ENCODE measurements at places on chromosomes 12 and 14.
A peak's percentile ranks its signal among the peaks of the same experiment; 100 is the strongest.

DNA sequence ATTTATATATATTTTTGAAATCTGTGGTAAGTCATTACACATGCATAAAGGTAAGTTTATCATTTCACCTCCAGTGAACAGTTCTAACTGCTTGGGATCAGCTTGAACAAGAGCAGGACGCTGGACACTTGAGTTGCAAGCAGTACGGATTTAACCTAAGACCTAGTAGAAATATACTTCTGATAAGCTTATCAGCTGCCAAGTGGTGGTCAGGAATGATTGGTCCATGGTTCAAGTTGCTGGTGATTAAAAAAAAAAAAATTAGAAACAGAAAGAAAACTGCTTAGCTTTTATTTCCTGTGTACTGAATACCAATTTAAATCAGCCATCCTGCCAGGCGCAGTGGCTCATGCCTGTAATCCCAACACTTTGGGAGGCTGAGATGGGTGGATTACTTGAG is 88.6 kb downstream of the AEBP2 start:
- no peak for DNase-seq

GRCh38 chr12:3140284-3140683 is 63.1 kb downstream of the TSPAN9 start:
- no peak for DNase-seq

GRCh38 chr14:77228056-77228455 is 43.0 kb downstream of the NGB start:
- DNase-seq, result no peak

- DNase-seq, result no peak
Measured at GRCh38 chr12:130667421-130667960, 48.6 kb downstream of the RIMBP2 start.

GRCh38 chr12:19994968-19995367 is 373.4 kb upstream of the PDE3A start:
- no peak for DNase-seq

DNA sequence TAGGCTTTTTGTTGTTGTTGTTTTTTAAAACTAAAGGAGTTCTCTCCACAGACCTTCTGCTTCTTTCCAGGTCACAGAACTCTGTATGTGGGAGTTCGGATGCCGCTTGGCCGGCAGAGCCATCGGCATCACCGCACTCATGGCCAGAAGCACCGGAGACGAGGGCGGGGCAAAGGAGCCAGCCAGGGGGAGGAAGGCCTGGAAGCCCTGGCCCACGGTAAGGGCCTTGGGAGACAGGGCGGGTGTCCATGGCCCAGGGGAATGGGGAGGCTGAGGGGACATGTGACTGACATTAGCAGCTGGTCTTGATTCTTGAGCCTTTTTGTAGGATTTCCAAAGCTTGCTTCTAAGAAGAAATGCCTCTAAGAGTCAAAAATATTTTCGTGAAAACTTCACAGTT is 26.2 kb downstream of the SLC4A8 start:
- DNase-seq, result no peak

DNA sequence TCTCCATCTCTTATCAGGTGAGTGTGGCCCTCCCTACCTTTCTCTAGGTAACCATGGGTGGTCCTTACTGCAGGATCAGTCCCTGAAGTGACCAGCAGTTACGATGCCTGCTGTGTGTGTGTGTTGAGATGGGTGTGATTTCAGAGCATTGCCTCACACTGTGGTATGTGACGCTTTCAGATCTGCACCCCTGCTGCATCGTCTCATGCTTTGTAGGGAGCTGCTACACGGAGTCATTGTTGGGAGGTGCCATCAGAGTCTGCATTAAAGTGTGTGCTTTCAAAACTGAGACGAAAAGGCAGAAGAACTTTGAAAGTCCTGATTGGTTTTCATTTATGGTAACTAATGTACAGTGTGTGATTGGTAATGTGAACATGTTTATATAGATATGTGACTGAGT is 150.5 kb downstream of the PELI2 start:
- no peak for DNase-seq

DNA sequence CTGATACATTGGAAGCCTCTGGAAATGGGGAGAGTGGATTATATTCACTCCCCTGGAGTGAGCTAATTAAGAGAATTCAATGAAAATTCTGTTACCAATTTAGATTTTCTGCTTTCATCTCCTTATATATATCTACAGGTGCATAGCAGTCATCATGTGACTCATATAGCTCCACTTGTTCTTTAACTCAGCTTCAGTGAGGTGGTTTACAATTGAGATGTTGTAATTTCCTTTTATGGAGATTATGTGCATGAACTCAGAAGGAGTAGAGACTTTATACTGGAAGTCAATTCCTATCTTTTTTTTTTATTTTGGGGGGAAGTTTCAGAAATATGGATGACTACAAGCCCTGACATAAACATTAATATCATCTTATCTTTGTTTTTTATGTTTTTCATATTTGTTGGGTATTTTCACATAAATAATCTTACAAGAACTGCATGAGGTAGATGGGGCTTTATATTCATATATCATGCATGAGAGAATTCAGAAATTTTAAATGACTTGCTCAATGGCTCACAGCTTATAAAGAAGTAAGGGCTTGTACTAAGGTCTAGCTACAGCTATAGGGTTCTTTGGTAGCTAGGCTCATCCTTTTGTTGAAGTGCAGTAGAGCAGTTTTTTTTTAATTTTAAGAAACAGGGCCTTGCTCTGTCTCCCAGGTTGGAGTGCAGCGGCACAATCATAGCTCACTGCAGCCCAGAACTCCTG is 92.3 kb upstream of the SCAF11 start:
- DNase-seq, result peak; percentile 24

DNA sequence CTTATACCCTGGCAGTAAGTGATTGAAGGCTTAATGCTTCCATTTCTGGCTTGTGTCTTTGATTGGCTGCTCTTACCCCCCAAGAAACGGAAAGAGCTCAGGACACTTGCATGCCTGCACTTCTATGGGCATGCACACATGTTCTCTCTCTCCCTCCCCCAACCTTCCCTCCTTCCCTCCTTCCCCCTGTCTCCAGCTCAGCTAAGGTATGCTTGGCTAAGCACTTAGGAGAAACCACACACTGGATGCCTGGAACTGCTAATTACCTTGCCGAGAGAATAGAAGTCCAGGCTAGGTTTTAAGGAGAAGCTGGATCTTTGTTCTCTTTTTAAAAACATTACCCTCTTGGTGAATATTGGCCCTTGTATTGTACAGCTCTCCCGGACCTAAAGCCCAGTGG is 1072.8 kb upstream of the TMEM132C start:
- peak; percentile 59 for DNase-seq

GRCh38 chr14:89405712-89406111 is 11.3 kb downstream of the FOXN3 start:
- no peak for DNase-seq

- DNase-seq, result no peak
Measured at GRCh38 chr14:61878931-61879330, 116.7 kb downstream of the SNAPC1 start.

DNA sequence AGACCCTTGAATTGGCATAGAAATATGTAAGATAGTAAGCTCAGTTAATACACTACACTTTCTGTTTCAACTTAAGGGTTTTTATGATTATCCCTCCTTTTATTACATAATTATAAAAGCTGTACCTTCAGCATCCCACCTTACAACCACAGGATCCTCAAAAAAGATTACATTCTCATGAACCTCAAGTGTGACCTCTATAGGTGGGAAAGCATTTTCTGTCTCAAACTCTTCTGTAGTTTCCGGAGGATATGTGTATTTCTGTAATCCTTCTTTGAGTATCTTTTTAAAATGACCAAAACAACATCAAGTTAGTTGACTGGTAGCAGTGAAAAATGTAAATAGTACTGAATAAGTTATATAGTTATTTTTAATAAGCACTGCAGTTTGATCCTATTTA is 75.9 kb downstream of the DNAI7 start:
- no peak for DNase-seq

DNA sequence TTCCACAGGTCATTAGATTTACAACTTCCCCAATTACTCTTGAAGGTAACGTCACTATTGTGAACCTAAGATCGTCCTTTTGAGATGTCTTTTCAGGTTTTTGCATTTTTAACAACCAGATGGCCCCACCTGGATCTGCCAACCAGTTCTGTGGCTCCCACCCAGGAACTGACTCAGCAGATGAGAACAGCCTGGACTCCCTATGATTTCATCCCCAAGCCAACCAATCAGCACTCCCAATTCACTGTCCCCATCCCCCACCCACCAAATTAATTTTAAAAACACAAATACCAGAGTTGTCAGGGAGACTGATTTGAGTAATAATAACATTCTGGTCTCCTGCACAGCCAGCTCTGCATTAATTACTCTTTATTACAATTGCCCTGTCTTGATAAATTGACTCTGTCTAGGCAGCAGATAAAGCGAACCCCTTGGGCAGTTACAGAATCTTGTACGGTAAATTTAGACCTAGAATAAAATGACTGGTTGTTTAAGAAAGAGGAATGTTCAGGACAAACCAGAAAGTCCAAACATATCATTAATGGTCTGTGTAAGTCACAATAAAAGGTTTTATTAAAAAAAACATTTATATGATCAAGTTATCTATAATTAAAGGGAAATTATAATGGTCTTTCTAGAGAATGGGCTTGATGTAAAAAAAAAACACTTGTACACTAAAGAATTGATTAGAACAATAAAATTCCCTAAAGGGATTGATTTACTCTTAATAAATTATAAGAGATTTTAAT is 55.8 kb downstream of the COX16 start:
- no peak for DNase-seq

DNA sequence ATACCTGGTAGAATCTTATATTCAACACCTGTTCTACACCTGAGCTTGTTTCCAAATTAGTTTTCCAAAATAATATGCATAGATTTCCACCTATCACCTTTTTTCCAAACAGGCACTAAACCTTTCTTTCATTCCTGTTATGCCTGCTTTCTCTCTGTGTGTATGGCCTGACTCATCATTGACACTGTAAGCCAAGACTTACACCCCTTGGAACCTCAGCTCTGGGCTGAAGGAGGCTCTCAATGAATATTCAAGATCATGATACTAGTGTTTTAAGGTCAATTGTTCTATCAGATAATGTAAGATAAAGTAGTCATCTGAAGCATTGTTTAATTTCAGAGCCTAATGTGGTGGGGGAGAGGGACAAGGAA is 1193.3 kb downstream of the FLRT2 start:
- peak; percentile 34 for DNase-seq

DNA sequence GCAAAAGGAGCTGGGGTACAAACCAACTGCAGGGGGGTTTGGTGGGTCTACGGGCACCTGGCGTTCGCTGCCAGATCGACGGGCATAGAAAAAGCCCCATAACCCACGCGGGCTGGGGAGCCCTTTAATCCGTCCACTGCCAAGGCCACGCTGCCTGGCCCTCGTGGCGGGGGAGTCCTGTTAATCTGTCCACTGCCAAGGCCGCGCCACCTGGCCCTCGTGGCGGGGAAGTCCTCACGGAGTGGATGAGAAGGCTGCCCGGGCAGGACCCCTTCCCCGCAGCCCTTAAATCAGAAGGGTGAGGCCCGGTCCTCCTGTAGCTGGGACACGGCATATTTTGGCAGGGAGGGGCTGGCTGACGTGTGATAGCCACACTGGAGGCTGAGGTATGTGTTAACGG is 86.1 kb downstream of the NOC4L start:
- no peak for DNase-seq

DNA sequence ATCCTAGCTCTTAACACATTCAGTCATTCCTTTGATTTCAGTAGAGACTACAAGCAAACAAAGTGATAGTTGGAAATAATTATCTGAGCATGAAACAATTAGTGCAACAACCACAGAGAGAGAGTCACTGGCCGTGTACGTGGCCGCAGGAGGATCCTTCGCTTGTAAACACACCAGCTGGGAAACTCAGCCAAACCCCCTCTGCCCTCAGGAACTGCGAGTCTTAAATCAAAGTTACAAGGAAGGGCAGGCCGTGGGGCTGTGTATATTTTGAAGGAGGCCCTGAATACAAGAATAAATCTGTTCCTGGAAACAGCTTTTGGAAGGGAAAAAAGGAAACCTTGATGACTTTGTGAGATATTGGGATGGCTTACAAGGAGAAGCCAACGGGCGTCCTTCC is 164.5 kb downstream of the ANO2 start:
- no peak for DNase-seq

DNA sequence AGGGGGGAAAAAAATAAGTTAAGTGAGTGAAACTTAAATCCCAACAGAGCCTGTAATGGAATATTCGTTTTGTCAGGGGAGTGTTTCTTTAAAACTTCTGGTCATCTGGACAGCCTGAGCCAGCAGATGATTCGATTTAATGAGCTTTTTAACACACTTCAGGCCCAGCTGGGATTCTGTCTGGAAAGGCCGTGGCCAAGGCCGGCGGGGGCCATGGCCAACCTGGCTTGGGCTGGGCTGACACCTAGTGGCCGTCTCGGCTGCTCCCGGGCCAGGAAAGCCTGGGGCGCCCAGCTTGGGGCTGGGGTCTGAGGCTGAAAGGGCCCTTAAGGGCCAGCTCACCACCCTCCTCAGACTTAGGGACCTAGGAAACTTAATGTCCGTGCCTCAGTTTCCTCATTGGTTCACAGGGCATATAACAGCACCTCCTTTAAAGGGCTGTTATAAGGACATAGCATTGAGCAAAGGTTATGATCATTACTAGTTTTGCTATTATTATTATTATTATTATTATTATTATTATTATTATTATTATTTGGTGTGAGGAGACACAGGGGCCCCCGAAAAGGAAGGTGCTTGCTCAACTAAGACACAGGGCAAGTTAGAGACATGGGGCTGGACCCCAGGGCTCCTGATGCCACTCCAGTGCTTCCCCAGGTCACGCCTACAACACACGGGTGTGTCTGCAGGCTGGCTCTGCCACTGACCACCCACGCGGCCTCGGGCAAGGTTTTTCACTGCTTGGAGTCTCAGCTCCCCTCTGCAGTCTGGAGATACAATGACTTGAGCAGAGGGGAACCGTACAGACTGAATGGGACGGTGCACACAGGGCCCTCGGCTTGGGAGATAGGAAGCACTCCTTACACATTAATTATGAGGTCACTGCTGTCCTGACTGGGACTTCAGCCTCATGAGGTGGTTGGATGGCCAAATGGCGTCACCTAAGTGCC is 84.0 kb downstream of the SYNE3 start:
- DNase-seq, result peak; percentile 60

GRCh38 chr12:116222358-116222757 is 55.1 kb downstream of the MED13L start:
- DNase-seq, result peak; percentile 78

DNA sequence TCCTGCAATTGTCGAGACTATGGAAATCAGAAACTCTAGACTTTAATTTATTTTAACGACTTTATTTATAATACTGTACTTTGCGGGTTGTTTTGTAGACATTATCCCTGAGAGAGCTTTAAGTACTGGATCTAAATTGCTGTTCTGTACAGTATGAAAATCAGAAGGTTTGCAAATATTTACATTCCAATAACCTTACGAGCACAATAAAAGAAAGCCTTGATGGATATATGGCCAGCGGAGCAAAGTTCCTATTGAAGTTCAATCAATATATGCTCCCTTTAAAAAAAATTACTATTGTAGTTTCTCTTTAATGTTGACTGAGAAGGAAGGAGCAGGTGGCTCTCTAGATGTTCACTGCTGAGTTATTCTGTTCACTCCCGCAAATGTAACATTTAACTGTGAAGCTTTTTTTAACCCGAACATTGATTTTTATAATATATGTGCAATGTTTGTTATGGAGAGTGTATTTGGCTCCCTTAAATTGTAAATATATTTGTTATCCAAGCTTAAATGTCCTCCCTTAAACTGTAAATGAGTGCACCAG is 235.3 kb downstream of the PLCZ1 start:
- no peak for DNase-seq

GRCh38 chr14:94320243-94320642 is 2.9 kb downstream of the SERPINA6 start:
- peak; percentile 59 for DNase-seq

- no peak for DNase-seq
Measured at GRCh38 chr14:48229091-48229490, 553.7 kb upstream of the MDGA2 start.
